ENCODE measurements at places on chromosomes 1 and 21. TPM values are rescaled to one million over a fixed set of nuclear protein-coding genes. Genes with fewer than 3 reads are reported as not detected.

ENTREP3 gene
- 8.6 TPM for total RNA-seq

ATP5PO gene
- 113 TPM for total RNA-seq

LRRC39 gene
- 2.1 TPM for total RNA-seq

FGR gene
- total RNA-seq, result 12.6 TPM

HSD3B1 gene
- total RNA-seq, result not detected

GPR37L1 gene
- not detected for total RNA-seq

HSF2BP gene
- 0.20 TPM for total RNA-seq

DNA sequence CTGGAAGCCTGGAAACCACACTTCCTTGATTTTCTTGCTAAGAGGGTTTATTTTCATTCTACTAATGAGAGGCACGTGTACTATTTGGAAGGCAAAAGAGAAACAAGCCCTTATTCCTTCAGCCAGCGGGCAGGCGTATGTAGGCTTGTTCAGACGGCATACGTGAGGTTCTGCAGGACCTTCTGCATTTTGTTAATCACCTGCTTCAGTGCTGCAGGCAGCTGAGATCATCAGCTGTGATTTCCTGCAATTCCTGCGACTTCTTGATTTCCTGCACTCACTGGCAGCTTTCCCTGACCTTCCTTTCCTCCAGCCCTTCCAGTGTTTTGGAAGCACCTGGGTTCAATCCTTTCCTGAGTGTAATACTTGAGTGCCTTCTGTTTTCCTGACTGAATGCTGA lies 43.4 kb downstream of the TSNAX start:
- no peak overlapping the region for H3K27ac ChIP-seq
- DNase-seq, result no peak
- H3K4me3 ChIP-seq, result no peak overlapping the region
- H3K36me3 ChIP-seq, result peaks cover 3% of the 10 kb centered on the region
- no peaks in the 10 kb centered on the region for H3K27me3 ChIP-seq

DNA sequence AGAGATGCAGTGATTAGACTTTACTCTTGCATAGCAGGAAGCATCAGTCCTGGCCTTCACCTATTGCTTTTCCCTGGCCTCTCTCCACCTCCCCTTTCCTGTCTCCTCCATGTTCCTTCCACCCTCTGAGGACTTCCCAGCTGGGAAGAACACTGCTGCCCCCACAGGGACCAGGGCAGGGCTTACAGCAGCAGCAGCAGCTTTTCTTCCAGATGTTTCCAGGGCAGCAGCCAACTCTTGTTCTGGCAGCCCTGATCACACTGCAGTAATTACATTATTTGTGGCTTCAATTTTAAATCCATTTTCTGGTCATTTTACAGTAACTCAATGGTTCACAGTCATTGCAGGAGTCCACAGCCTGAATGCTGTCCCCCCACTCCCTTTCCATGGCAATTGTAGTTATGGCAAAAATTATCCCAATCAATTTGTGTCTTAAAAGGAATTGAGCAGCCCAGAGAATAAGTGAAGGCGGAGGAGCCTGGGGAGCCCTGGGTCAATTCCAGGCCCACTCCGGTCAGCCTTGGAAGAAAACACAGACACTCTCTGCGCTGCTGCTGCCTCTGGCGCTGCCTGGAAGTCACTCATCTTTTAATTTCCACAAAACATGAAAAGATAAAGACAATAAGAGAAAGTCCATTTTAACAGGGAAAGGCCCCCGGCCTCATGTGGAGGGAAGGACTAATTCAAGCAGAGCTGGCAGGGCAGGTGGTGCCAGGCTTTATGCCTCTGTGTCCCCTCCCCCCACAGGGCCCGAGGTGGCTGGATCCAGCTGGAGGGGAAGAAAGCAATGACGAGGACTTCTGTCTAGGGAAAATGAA lies 148.6 kb downstream of the GRIK3 start:
- no peak overlapping the region for H3K27ac ChIP-seq
- peaks cover 34% of the 10 kb centered on the region for H3K27me3 ChIP-seq
- H3K36me3 ChIP-seq, result peaks cover 2% of the 10 kb centered on the region
- H3K4me1 ChIP-seq, result no peaks in the 10 kb centered on the region

DNA sequence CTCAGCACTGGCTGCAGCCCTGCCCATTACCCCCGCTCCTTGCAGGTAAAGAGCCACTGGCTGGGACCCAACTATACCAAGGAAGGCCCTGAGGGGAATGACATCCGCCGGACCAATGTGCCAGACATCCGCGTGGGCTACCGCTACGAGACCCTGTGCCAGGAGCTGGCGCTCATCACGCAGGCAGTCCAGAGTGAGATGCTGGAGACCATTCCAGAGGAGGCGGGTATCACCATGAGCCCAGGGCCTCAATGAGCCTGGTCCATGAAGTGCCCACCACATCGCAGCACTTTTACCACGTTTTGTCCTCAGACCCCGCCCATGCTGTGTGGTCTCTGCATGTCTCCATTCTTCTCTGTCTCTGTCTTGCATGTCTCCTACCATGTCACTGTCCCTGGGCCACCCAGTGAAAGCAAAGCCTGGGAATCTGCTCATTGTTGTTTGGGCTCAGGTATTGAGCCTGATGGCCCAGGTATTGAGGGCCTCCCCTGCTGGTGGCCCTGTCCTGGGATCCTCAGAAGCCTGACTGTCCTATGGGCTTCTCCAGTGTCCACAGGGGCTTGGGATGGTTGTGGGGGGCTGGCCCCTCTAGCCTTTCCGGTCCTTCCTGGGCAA lies 11.4 kb downstream of the AMPD2 start:
- H3K4me1 ChIP-seq, result peaks cover 18% of the 10 kb centered on the region
- H3K27me3 ChIP-seq, result no peaks in the 10 kb centered on the region
- H3K4me3 ChIP-seq, result no peak overlapping the region
- peaks cover 6% of the 10 kb centered on the region for H3K36me3 ChIP-seq

- H3K4me3 ChIP-seq, result no peak overlapping the region
- no peak overlapping the region for H3K27ac ChIP-seq
- no peaks in the 10 kb centered on the region for H3K27me3 ChIP-seq
- no peaks in the 10 kb centered on the region for H3K36me3 ChIP-seq
Measured at GRCh38 chr1:177983077-177983476, 13.2 kb upstream of the SEC16B start.

- H3K4me1 ChIP-seq, result no peaks in the 10 kb centered on the region
- DNase-seq, result no peak
- H3K4me3 ChIP-seq, result no peak overlapping the region
- H3K27me3 ChIP-seq, result peaks cover 38% of the 10 kb centered on the region
- H3K36me3 ChIP-seq, result peaks cover 2% of the 10 kb centered on the region
- H3K27ac ChIP-seq, result no peak overlapping the region
Measured at GRCh38 chr1:175415129-175415712, 222.6 kb upstream of the KIAA0040 start.

DNA sequence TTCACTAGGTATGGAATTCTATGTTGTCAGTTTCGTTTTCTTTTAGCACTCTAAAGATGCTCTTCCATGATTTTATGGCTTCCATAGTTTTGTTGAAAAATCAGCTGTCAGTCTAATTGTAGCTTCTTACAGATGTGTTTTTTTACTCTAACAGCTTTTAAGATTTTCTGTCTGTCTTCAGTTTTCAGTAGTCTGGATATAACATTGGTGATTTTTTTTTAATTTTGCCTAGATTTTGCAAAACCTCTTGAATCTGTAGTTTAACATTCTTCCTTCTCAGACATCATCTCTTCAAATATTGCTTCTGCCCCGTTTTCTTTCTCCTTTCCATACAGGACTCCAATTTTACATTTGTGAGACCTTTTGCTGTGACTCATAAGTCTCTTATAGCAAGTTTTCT lies 17.9 kb upstream of the DYRK1A start:
- peaks cover 5% of the 10 kb centered on the region for H3K27me3 ChIP-seq
- no peak overlapping the region for H3K4me3 ChIP-seq
- peaks cover 4% of the 10 kb centered on the region for H3K36me3 ChIP-seq
- H3K27ac ChIP-seq, result no peak overlapping the region
- no peak for DNase-seq

DNA sequence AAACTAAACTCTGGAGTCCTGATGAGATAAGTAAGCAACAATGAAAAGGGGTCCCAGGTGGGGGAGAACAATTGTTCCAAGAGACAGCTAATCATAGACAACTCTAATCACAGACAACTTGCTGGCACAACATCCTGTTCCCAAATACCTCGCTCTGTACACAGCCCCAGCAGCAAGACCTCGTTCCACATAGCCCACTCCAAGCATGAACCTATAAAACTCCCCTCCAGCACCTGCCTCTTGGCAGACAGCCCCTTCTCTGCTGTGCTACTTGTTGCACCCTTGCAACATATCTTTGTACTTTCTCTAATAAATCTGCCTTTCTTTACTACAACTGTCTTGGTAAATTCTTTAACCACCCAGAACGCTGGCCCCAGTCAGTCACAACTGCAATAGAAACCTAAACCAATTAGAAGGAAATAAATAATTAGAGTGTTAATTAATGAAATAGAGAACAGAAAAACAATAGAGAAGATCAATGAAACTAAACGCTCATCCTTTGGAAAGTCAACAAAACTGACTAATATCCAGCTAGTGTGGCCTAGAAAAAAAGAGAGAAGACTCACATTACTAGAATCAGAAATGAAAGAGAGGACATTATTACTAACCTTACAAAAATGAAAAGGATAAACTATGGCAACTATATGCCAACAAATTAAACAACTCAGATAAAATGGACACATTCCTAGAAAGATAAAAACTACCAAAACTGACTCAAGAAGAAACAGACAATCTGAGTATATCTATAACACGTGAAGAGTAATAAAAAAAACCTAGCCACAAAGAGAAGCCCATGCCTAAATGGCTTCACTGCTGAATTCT lies 36.1 kb downstream of the LRRC40 start:
- H3K27ac ChIP-seq, result no peak overlapping the region
- H3K4me1 ChIP-seq, result peaks cover 2% of the 10 kb centered on the region
- H3K27me3 ChIP-seq, result no peaks in the 10 kb centered on the region
- peaks cover 8% of the 10 kb centered on the region for H3K36me3 ChIP-seq

GRCh38 chr1:229529639-229530038 lies 21.5 kb upstream of the NUP133 start:
- no peak for DNase-seq
- no peaks in the 10 kb centered on the region for H3K4me1 ChIP-seq
- no peaks in the 10 kb centered on the region for H3K27me3 ChIP-seq
- H3K36me3 ChIP-seq, result peaks cover 2% of the 10 kb centered on the region
- H3K27ac ChIP-seq, result no peak overlapping the region

Data from T-helper 17 cell (primary cell).